ENCODE measurements at places on chromosomes 5 and 9. TPM values are rescaled to one million over a fixed set of nuclear protein-coding genes. Genes with fewer than 3 reads are reported as not detected.

DNA sequence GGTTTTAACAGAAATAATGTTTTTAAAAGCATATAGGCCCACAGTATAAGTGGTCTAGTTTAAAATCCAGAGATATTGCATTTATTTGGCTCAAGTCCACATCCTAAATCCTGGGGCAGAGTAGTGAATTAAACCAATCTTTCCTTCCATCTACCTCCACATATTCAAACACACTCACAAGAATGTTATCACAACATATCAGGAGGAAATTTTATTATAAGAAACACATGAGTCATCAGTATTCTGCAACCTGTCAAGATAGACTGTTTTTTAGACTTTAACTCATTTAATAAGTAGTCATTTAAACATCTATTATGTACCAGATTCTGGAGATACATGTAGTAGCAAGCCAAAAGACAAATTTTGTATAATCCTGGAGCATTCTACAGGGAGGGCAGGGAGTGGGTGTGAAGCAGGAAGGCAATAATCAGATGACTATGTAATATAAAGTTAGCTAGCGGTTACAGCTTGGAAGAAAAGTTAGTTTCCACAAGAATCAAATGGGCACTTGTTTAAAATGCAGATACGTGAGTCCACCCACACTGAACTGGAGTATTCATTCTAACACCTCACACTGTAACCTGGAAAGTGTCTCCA lies 187.3 kb upstream of the PIK3R1 start:
- no peak for DNase-seq

DNA sequence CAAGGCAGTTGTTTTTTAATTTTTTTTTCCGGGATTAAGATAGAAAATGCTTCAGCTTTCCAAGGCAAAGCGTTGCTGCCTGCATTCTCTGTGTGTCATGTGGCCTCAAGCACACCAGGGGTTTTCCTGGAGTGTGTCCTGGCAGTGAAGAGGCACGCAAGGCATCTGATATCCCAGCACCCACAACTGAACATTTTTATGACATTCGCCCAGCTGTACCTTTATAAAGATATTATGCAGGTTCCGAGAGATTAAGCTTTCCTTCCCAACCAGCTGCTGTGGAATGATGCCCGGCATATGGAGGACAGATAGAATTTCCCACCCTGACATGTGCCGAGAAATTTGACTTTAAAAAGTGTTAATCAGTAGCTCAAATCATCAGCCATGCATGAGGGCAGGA lies 205.6 kb downstream of the GADD45G start:
- DNase-seq: no peak

GRCh38 chr9:15191378-15191777 lies 115.6 kb downstream of the TTC39B start:
- DNase-seq: no peak

The INSL4 gene
- not detected for total RNA-seq

DNA sequence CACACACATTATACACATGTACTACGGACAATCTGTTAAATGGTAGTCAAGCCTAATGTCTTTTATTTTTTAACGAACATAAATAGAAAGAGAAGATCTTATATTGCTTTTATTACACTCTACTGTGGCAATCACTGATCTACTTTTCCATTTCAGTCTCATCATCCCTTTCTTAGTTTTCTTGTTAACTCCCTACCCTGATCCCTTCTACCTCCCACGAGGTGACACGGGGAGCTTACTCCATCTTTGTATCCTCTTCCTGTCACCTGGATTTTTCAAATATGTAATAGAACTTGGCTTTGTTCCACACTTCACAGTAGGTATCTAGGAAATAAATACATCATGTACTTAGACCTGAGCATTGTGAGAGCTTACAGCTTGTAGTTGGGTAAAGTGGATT lies 211.0 kb downstream of the PIK3R1 start:
- no peak for DNase-seq

- DNase-seq: no peak
These were observed 190.4 kb downstream of the TARS1 start for GRCh38 chr5:33631139-33631538.

Measured in OCI-LY7 (cell line).